ENCODE measurements at places on chromosomes 3 and 15.

DNA sequence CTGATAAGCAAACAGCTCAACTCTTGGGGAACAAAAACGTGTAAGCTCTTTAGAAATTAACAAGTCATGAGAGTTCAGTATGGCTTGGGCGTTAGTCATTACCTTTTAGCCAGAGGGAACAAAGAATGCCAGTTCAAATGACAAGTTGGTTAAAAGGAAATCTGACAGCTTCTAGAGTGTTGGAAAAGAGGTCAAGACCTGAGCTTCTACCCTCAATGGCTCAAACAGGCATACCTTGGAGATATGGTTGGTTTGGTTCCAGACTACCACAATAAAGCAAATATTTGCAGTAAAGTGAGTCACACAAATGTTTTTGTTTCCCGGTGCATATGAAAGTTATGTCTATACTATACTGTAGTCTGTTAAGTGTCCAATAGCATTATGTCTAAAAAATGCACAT is 136.1 kb downstream of the CACNA1D start:
- DNase-seq = no peak

- DNase-seq = no peak
Observed at GRCh38 chr15:39285071-39285470, 295.8 kb upstream of the THBS1 start.

GRCh38 chr3:25556447-25556846 is 108.3 kb downstream of the TOP2B start:
- DNase-seq = no peak

GRCh38 chr3:168251371-168251770 is 155.6 kb upstream of the GOLIM4 start:
- no peak for DNase-seq

- DNase-seq = no peak
Observed at GRCh38 chr15:80709542-80709941, 14.4 kb downstream of the ABHD17C start.

DNA sequence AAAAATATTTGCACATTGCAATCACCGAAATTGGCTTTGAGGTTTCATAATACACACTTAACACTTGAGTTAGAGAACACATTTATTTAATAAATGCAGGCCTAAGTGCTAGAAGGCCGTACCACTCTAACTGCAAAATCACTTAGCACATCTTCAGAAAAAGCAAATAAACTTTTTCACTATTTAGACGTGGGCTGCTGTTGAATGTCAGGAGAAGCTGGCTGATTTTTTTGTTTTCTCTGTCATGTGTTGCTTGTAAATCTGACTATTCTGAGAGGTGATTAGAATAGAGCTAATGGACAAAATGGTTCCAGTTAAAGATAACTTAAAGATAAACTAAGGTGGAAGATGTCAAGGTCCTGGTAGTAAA is 265.1 kb downstream of the FOXP1 start:
- DNase-seq = no peak

GRCh38 chr3:30438126-30438525 is 168.3 kb upstream of the TGFBR2 start:
- no peak for DNase-seq

- DNase-seq = no peak
Observed at GRCh38 chr3:46665763-46666452, 27.6 kb downstream of the ALS2CL start.

DNA sequence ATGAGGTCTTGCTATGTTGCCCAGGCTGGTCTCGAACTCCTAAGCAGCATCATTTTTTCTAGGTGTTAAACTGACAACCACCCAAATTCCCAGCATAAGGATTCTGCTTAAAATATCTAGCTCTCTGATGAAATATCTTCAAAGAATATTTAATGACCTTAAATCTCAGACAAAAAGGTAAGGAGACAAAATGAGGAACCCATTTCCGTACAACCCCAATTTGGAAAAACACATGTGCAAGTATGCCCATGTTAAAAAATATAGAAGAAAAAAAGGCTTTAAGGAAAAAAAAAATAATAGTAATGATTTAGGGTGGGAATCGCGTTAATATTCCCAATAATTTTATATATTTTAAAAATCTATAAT is 1.4 kb upstream of the SACM1L start:
- DNase-seq = no peak

DNA sequence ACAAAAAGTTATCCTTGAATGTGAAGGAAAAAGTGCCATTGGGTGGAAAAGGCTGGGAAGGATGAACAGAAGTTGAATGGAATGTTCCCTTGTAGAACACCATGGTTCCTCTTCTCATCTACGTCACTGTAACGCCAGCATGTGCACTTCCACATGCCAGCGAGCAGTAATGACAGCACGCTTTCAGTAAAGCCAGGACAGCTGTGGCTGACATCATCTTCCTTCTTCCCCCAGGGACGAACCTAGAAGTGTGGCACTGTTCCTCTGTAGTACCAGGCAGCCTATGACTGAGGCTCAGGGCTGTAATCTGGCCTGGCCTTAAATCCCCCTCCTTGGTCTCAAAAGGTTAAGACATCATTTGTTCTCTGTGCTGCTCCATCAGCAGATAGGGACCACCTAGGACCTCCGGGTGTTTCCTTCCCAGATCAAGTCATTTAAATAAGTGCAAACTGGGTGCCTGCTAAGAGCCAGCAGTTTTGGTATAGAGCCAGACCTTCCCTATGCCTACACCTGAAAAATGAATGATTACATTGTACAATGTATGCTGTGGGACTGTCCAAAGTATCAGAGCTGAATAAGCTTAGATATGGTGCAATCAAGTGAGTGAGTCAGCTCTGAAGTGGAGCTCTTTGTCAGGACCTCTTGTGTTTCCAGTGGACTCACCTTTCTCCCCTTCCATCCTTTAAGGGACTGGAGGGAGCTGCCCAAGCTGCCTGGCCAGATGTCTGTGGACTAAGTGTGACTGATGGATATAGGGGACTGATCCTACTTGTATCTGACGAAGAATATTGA is 5.6 kb upstream of the SRPRB start:
- no peak for DNase-seq

- no peak for DNase-seq
Observed at GRCh38 chr15:45399381-45400212, 21.3 kb upstream of the GATM start.

GRCh38 chr3:172065967-172066762 is 26.8 kb downstream of the FNDC3B start:
- no peak for DNase-seq

DNA sequence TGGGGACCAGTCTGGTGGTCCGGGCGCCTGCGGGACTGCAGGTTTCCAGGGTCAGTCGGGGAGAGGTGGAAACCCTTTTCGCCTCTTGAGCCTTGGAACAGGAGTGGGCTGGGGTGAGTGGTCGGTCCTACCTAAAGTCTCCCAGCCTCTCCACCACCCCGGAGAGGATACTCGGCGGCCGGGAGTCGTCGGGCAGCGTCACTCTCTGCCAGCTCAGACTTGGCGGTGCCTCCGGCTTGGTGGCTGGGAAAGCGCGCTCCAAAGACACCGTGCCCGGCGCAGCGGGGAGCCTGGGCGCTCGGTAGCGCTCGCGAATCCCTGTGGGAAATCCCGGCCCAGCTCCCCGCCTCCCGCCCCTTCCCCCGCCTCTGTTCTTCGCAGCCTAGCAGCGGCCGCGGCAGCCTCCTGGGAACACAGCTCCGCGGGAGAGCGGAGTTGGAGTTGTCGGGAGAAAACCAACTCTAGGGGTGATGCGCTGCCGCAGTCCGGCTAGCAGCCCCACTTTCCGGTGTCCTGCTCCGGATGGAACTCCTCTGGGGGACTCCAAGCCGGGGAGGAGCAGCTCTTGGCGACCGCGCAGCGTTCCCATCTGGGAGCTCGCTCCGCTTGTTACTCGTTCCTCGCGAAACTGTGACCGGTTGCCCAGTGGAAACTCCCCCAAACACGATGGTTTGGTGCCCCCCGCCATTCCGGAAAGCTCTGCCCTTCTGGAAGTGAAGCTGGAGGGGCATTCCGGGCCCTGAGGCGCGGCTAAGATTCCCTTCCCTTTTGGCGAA is 1.4 kb downstream of the EPHB1 start:
- DNase-seq = peak; percentile 15

Data from activated CD4-positive, alpha-beta T cell treated with anti-CD3 and anti-CD28 coated beads, Interleukin-2, amount 50 U/mL, for 48 hours (primary cell).